Stimulated activated CD8-positive, alpha-beta memory T cell treated with anti-CD3 and anti-CD28 coated beads, Interleukin-4, amount 100 ng/mL, for 4 hours (primary cell): ENCODE measurements at places on chromosomes 4 and X.

GRCh38 chr4:24245491-24245820 lies 338.9 kb downstream of the DHX15 start:
- DNase-seq, result no peak

DNA sequence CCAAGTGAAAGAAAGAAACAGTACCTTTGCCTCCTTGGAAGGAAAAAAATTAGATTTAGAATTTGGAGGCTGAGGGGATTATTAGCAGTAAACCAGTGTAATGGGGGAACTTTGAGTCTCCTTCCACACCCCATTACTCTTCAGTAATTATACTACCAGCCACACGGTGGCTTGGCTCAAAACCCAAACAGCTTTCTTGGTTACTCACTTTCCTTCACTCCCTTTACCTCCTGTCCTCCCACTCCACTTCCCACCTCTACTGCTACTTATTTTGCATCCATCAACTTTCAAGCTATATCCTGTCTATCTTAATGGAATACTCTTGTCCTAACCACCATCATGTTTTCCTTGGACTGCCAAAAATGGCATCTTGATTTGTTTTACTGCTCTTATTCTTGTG lies 310.6 kb upstream of the AADAT start:
- no peak for DNase-seq

DNA sequence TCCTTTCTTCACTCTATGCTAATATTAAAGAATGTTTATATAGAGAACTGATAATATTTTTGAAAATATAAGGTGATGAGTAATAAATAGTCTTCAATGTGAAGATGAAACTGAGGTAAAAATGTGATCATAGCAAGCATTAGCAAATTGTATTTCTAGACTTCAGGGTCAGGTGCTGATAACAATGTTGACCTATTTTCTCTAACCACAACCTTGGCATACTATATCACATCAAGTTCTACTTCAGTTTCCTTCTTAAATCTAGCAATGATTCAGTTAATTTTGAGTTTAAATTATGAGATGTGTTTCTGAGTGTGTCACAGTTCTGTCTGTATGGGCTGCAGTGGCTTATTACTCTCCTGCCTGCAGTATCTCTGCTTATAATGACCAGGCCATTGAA lies 209.4 kb downstream of the RAPGEF2 start:
- DNase-seq, result no peak

DNA sequence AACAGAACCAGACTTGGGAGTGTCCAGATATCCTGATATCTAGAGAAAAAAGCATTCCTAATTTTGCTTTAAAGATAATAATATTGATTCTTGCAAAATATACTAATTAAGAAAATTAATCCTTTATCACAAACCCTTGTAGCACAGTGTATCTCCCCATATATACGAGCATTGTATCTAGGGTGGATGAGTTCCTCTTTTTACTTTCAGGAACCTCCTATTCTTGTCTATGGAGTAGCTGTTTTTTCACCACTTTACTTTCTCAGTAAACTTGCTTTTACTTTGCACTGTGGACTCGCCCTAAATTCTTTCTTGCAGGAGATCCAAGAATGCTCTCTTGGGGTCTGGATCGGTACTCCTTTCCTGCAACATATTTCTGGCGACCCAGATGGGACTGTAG lies 103.9 kb downstream of the GLUD2 start:
- DNase-seq, result no peak

DNA sequence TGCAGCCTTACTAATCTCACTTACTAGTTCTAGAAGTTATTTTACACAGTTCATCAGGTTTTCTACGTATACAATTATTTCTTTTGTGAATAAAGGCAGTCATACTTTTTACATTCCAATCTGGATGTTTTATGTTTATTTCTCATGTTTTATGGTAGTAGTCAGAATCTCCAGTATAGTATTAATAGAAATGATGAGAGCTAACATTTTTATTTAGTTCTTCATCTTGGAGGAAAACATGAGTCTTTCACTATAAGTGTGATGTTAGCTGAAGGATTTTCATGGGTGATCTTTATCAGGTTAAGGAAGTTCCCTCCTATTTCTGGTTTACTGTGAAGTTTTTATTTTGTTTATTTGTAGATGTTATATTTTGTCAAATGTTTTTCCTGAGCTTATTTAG lies 256.1 kb upstream of the GIMD1 start:
- DNase-seq, result no peak
